ENCODE measurements at places on chromosomes 2 and 18. TPM values are rescaled to one million over a fixed set of nuclear protein-coding genes. Genes with fewer than 3 reads are reported as not detected.

Gene SLC23A3
- total RNA-seq = 3.2 TPM

Gene GULP1
- total RNA-seq = not detected

Gene NEDD4L
- total RNA-seq = 4.2 TPM

Gene ASB18
- total RNA-seq = not detected

Gene HRH4
- not detected for total RNA-seq

Gene VWA3B
- not detected for total RNA-seq

Gene APLF
- 3.0 TPM for total RNA-seq

Gene RAX
- total RNA-seq = not detected

Gene CYP27A1
- not detected for total RNA-seq

Gene RAB6C
- total RNA-seq = not detected

Gene CD302
- 0.20 TPM for total RNA-seq

DNA sequence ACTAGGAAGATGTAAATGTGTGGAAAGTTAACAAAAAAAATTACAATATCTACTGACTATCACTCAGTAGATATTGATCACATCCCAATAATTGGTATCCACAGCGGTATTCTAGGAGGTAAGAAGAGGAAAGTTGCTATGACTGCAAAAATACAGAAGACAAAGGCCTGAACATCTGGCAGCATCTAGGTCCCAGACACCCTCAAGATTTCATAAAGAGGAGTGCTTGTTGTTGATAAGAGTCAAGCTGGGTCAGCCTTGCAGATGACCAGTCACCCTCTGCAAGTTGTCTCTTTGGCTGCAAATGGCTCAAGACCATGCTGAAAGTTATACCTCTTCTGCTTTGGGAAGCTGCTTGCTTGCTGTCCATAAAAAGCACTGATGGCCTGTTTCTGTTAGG is 228.4 kb upstream of the FBXO11 start:
- DNase-seq = no peak

- DNase-seq = no peak
Observed at GRCh38 chr18:59681521-59682004, 15.7 kb downstream of the CCBE1 start.

GRCh38 chr18:79806976-79807841 is 9.5 kb downstream of the KCNG2 start:
- DNase-seq = no peak

DNA sequence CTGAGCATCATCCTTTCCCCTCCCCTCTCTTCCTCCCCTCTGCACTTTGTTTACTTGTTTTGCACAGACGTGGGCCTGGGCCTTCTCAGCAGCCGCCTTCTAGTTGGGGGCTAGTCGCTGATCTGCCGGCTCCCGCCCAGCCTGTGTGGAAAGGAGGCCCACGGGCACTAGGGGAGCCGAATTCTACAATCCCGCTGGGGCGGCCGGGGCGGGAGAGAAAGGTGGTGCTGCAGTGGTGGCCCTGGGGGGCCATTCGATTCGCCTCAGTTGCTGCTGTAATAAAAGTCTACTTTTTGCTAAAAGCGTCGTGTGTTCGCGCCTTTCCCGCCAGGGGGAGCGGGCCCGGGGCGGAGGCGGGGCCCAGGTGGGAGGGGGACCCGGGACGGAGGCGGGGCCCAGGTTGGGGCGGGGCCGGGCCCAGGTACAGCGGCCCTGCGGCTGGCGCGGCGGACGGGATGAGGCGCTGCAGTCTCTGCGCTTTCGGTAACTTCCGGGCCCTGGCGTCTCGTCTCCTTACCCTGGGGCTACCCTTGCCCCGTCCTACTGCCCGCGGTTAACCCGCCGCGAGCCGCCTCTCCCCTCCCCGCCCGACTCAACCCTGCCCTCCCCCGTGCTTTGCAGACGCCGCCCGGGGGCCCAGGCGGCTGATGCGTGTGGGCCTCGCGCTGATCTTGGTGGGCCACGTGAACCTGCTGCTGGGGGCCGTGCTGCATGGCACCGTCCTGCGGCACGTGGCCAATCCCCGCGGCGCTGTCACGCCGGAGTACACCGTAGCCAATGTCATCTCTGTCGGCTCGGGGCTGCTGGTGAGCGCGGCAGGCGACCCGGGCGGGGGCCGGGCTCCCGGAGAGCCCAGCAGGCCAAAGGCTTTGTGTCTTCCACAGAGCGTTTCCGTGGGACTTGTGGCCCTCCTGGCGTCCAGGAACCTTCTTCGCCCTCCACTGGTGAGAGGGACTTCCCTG is at the start of gene KRTCAP3:
Gene KRTCAP3 (plus strand): TSS at position 424 of the 962 bp plus-strand sequence. CDS start 32 bp downstream, at position 456.
- peak; percentile 47 for DNase-seq

GRCh38 chr2:102418421-102418961 is 4.5 kb upstream of the IL18RAP start:
- no peak for DNase-seq

DNA sequence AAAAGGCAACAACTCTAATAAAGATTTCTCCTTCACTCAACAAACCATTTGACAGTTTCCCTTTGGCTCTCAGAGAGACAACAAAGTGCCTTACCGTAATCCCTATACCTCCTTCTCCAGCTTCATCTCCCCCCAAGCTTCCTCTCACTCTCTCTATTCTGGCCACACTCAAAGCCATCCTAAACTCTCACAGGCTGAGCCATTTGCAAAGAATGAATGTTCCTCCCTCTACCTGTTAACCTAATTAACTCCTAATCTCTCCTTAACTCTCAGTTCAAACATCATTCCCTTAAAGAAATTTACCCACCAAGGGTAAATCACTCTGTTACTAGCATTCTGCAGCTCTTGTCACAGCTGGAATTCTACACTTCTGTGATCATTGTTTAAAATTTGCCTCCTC is 38.2 kb downstream of the GFPT1 start:
- DNase-seq = no peak

GRCh38 chr18:34623557-34623956 is 86.5 kb upstream of the DTNA start:
- no peak for DNase-seq

GRCh38 chr2:8304821-8305766 is 376.8 kb upstream of the ID2 start:
- peak; percentile 38 for DNase-seq

DNA sequence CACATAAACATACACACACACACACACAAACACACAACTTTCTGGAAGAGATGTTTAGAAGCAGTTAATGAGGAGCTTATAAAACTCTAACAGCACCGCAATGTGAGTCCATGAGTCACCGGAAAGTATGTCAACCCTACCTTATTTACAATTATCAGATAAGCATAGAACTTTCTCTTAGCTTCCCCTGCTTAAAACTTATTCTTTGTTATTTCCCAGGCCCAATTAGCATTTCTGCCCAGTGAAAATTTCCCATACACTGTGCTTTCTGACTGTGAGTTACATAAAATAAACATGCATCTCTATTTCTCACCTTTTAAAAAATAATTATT is 737.6 kb downstream of the LRP1B start:
- no peak for DNase-seq

- peak; percentile 63 for DNase-seq
Observed at GRCh38 chr2:219178377-219179175, 501 bp downstream of the RETREG2 start.

- peak; percentile 61 for DNase-seq
Observed at GRCh38 chr18:75207310-75208154, 1.4 kb downstream of the PTGR3 start.

DNA sequence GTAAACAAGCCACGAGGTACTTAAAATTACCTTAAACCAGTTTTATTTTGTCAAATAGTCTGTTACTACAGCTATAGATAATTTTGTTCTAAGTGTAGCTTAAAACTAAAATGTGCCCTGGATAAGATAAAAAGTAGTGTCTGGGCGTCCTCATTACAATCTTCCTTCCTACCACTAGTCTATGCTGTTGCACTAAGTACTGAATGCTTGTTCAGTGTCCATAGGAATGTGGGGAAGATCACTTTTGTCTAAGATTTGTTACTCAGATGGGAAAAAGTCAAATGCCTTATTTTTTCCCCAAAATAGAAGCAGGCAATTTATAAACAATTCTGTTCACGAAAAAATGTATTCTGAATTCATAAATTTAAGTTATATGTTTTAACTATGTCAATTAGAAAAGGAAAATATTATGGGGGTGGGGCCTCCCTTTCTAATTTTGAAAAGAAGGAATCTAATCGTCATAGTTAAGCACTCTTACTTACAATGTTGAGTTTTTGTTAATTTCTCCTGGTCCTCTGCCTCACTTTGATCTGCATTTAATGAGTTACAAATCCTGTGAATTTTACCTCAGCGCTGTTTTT is 140.4 kb upstream of the VRK2 start:
- DNase-seq = no peak

- no peak for DNase-seq
Observed at GRCh38 chr18:1994471-1994870, 576.8 kb downstream of the METTL4 start.

GRCh38 chr2:84271977-84272376 is 187.1 kb downstream of the SUCLG1 start:
- DNase-seq = no peak

DNA sequence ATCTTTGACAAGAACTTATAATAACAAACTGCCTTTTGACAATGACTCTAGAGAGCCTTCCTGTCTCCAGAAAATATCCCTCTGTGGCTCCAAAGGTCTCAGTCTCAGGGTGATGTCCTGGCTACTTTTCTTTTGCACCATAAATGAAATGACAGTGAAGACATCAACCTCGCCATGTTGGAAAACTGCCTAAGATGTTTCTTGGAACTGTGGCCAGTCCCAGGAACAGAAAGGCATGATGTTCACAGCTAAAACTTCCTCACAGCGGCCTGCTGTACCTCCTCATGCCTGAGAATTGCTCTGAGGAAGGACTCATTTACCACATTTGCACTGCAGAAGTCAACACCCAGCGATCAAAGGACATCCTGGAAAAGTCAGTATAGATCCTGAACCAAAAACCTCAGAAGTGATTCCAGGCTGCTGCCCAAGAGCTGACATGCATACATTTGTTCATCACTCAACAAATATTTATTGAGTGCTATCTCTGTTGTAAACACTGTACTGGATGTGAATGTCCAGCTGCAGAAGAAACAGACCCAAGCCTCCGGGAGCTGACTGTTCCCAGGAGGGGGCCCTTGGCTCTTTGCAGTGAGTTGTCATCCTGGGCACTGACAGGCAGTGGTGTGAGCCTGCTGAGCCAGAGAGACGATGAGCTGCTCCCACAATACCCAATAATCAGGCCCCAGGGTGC is 64.3 kb upstream of the ACSL3 start:
- no peak for DNase-seq

DNA sequence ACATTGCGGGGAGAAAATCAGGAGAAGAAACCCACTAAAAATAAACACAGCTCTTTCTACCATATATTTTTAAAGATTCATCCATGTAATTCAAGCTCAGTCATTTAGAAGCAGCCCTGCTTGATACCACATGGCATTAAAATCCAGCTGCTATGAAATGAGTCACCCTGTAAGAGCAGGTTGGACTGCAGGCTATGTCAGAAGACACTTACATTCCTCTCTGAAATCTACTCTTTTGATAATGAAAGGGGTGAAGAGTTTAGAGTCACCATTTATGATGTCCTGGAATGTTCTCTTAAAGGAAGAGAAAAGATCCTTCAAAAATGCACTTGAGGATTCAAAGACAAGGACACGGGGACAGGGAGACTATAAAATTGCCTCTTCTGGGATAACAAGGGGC is 100.6 kb upstream of the APCDD1 start:
- no peak for DNase-seq

DNA sequence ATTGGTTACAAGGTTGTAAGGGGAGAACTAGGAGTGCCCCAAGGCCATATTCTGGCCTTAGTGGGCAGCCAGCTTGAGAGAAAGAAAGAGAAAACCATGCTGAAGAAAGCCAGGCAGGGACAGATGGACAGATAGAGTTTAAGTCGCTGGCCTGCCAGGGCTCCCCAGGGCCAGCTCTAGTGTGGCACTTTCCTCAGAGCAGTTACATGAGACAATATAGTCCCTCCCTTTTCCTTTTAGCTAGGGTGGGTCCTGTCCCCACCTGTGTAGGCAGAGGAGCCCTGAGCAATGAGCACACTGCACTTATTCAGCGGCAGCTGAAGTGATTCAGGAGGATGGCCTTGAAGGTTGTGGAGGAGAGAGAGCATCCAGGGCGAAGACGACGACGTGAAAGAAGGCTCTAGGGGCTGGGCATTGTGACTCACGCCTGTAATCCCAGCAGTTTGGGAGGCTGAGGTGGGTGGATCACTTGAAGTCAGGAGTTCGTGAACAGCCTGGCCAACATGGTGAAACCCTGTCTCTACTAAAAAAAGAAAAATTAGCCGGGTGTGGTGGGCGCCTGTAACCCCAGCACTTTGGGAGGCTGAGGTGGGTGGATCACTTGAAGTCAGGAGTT is 152.0 kb upstream of the SLC1A4 start:
- no peak for DNase-seq

DNA sequence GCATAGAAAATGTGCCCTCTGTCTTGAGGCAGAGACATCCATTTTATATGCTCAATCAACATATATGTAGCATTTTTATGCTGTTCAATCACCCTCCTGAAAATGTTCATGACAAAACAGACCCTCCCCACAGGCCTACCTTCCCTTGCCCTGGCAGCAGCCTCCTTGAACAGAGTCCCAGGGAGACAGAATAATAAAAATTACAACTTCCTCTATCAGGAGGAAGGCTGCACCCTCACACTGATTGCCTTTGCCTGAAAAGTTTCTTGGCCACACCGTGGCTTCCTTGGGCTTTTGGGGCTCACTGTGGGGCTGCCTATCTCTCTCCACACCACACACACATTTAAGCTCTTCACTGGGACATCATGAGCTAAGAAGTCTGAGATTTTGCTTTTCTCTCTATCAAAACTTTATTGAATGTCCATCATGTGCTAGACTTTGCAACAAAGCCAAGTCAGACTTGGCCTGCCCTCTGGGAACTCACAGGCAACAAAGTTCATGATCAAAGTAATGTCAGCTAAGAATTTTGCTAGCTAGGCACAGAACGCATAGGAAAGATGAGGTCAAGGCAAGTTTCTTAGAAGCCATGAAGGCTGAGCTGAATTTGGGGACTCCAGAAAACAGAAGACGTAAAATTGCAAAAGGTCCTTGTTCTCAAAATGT is 101.6 kb downstream of the BCL2L11 start:
- DNase-seq = peak; percentile 33

- no peak for DNase-seq
Observed at GRCh38 chr2:99707592-99707991, 217.8 kb upstream of the REV1 start.

DNA sequence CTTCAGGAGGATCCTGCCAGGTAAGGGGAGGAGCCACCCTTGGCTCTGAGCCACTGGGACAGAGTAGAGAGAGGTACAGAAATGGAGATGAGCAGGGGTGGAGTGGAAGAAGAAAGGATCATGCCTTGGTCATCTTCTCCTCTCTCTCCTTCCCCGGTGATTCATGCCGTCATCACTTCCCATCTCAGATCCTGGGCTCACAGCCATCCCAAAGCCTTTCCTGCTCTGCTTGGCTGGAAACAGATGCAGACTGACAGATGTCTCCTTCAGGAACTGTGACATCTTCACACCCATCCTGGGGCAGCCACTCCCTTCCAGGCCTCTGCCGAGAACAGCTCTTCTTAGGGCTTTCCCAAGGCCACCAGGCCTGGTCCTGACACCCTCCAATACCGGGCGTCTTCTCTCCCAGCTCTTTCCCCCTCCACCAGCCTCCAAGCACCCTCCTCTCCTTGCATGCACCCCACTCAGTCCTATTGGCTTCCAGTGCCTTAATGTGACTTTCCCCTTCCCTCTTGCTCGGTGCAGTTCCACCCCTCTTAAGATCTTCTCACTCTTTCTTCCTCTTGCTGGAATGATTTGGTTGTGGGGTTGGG is 58.3 kb upstream of the TNP1 start:
- no peak for DNase-seq

GRCh38 chr2:235937936-235938335 is 230.2 kb downstream of the GBX2 start:
- DNase-seq = no peak

- DNase-seq = no peak
Observed at GRCh38 chr2:216884347-216884746, 24.5 kb upstream of the TNP1 start.
